ENCODE measurements at places on chromosomes 2 and 18. TPM values are rescaled to one million over a fixed set of nuclear protein-coding genes. Genes with fewer than 3 reads are reported as not detected.

C1QL2 gene
- not detected for total RNA-seq

FER1L5 gene
- total RNA-seq, result 0.17 TPM

TMEM182 gene
- 6.5 TPM for total RNA-seq

ABCG8 gene
- total RNA-seq, result not detected

CTNNA2 gene
- total RNA-seq, result not detected

MGAT5 gene
- 63.2 TPM for total RNA-seq

UPP2 gene
- not detected for total RNA-seq

AP1S3 gene
- 32.0 TPM for total RNA-seq

ESPNL gene
- under 0.01 TPM for total RNA-seq

RNF103 gene
- total RNA-seq, result 18.1 TPM

DOK1 gene
- 3.1 TPM for total RNA-seq

IL36B gene
- not detected for total RNA-seq

ANKRD29 gene
- 8.7 TPM for total RNA-seq

TUBB8B gene
- total RNA-seq, result not detected

NAB1 gene
- total RNA-seq, result 27.1 TPM

ECEL1 gene
- total RNA-seq, result not detected

SLC5A6 gene
- total RNA-seq, result 19.7 TPM

TMEM198 gene
- total RNA-seq, result 5.2 TPM

RBM44 gene
- 0.14 TPM for total RNA-seq

ABCB11 gene
- total RNA-seq, result not detected

G6PC2 gene
- not detected for total RNA-seq

CDCA7 gene
- total RNA-seq, result 5.4 TPM

GRB14 gene
- 7.3 TPM for total RNA-seq

EVA1A gene
- 28.7 TPM for total RNA-seq

INHA gene
- total RNA-seq, result 2.0 TPM

CASP10 gene
- total RNA-seq, result 5.7 TPM

PTPRN gene
- not detected for total RNA-seq

RND3 gene
- total RNA-seq, result 446 TPM

SERPINB2 gene
- 15.9 TPM for total RNA-seq

DSG1 gene
- total RNA-seq, result 0.17 TPM

CABYR gene
- total RNA-seq, result 9.0 TPM

ABCG5 gene
- not detected for total RNA-seq

TMEM87B gene
- 51.7 TPM for total RNA-seq

PJVK gene
- 4.3 TPM for total RNA-seq

SERPINB3 gene
- total RNA-seq, result 0.75 TPM

RNU2-63P gene
- 6.8 TPM for total RNA-seq

PLEKHH2 gene
- total RNA-seq, result 2.8 TPM

GLI2 gene
- under 0.01 TPM for total RNA-seq

YPEL5 gene
- total RNA-seq, result 109 TPM

INPP1 gene
- total RNA-seq, result 13.0 TPM

COLEC12 gene
- total RNA-seq, result 0.50 TPM

GALM gene
- total RNA-seq, result not detected

ST6GAL2 gene
- not detected for total RNA-seq

C18orf54 gene
- 2.3 TPM for total RNA-seq

DLGAP1 gene
- 1.7 TPM for total RNA-seq

CNTNAP5 gene
- not detected for total RNA-seq

ATRAID gene
- 76.5 TPM for total RNA-seq

Measured in mammary epithelial cell (primary cell).